Activated T-cell treated with anti-CD3 and anti-CD28 coated beads for 24 hours (primary cell): ENCODE measurements at places on chromosomes 3 and 15.

GRCh38 chr3:194333212-194333980 is 17.7 kb downstream of the CPN2 start:
- DNase-seq, result peak; percentile 85

- DNase-seq, result no peak
These were observed 253.7 kb upstream of the THBS1 start for GRCh38 chr15:39327005-39327730.

GRCh38 chr3:54433846-54434245 is 311.5 kb downstream of the CACNA2D3 start:
- DNase-seq, result no peak

GRCh38 chr3:114402838-114403237 is 109.0 kb downstream of the TIGIT start:
- DNase-seq, result no peak

DNA sequence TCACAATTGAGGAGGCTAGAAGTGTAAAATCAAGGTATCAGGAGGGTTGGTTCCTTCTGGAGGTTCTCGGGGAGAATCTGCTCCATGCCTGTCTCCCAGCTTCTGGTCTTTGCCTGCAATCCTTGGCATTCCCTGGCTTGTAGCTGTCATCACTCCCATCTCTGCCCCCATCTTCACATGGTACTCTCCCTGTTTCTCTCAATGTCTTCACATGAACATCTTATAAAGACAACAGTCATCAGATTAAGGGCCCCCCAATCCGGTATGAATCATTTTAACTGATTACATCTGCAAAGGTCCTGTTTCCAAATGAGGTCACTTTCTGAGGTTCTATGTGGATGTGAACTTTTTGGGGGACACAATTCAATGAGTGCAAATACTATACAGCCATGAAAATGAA is 113.0 kb upstream of the GALNT15 start:
- DNase-seq, result no peak

GRCh38 chr3:168051531-168052471 is 43.9 kb downstream of the GOLIM4 start:
- no peak for DNase-seq

GRCh38 chr3:122988508-122988907 is 39.1 kb downstream of the SEMA5B start:
- no peak for DNase-seq

DNA sequence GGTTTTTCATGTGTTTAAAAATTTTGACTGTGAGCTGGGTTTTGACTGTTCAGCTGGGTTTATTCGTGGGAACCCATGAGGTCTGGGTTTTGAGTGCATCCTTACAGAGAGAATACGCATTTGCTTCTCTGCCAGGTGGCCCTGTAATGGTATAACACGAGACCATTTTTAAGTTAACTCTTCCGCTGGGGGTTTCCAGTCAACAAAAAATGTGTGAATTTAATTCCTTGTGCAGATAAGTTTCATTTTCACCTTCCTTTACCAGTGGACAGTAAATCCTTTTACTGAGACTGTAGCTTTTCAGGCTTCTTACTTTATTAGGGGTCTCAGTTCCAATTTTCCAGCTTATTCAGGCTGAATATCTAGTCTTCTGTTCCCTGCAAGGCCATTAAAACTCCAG is 149.6 kb downstream of the OPA1 start:
- DNase-seq, result no peak

- DNase-seq, result no peak
These were observed 14.4 kb upstream of the CSPG4 start for GRCh38 chr15:75727031-75727531.

DNA sequence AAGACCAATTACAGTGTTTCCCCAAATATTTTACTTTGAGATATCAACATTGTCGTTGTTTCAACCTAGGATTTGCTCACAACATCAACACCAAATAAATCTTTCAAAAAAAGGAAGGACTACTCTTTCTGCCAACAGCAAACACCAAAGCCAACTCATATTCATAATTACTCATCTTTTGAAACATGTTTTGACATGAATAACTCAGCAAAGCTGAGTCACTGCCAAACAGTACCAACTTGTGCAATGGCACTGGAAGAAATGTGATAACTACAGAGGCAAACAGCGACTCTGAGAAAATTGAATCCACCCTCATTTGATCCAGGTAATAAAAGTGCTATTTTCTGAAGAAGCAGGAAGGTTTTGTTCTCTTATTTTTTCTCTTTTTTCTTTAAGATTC is 67.2 kb downstream of the PEX5L start:
- DNase-seq, result no peak

DNA sequence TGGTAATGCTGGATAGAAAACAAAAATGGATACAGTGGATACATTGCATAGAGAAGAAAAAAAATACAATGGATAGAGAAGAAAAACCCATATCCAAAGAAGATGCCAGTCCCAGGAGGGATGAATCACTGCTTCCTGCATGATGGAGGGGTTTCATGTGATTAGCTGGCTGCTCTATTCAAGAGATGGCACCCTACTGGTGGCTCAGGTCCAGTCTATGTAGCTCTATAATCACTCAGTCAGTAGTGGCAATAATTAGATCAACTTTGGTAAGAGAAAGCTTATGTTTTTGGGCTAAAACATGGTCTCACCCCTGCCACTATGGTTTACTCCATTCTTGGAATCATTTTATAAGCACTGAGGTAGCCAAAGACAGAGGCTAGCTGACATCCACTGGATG is 33.7 kb upstream of the NOX5 start:
- DNase-seq, result no peak

DNA sequence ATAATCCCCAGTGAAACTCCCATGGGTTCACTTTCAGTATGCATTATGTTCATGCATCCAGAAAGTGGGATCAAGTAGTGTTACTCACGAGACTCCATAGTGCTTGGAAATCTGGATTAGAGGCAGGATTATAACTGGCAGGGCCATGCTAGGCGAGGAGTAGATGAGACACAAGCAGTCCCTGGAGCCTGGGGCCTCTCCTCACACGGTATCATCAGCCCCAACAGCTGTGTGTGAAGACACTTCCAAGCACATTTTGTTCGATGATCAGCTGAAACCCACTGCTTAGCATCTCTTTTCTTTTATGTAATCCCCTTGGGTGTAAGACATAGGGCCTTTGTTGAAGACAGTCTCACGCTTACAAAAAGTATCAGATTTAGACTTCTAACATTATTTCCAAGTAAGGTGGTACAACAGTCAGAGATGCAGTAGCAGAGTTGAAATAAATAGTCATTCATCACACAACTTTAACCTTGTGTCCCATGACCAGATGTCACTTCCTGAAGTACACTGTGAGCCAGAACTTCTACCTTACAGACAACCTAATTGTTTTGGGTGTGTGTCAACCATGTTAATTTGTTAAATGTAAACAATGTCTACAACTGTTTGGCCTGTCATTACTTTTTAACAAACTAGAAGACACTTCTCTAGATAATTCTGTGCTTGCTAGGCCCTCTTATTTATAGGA is 116.9 kb downstream of the GADL1 start:
- no peak for DNase-seq

DNA sequence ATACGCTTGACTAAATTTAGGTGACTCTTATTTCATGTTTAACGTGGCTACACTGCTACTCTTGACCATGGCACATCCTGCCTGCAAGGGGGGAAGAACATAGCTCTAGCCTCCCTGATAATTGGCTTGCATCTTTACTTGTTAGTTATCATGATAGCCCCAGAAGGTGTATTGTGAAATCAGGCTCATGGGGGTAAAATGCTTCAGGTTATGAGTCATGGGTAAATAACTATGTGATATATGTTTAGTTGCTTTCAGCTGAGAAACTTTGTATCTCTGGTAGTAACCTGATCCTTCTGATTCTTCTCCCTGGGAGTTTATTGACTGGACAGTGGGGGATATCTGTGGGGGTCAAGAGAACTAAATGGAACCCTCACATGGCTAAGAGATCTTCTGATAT is 660.8 kb upstream of the UBE2E2 start:
- DNase-seq, result no peak

- no peak for DNase-seq
These were observed 49.7 kb downstream of the SQOR start for GRCh38 chr15:45684533-45684932.

GRCh38 chr15:75348034-75348561 is 1.3 kb downstream of the NEIL1 start:
- DNase-seq, result no peak

DNA sequence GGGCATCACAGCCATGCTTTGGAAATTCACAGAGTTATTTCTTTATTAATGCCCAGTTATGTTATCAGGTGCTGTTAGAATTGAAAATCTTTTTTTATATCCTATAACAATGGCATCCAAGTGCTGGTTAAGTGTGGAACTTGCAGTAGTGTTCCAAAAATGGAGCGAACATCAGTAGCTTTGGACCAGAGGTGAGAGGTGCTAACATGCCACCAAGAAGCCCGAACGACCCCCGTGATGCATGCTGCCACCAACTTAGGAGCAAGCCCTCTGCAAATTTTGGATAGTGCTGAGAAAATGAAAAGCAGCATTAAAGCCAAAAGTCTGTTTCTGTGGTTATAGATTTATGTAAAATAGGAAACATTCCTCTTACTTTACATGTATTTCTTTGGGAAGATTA is 24.8 kb downstream of the RBP1 start:
- DNase-seq, result no peak

DNA sequence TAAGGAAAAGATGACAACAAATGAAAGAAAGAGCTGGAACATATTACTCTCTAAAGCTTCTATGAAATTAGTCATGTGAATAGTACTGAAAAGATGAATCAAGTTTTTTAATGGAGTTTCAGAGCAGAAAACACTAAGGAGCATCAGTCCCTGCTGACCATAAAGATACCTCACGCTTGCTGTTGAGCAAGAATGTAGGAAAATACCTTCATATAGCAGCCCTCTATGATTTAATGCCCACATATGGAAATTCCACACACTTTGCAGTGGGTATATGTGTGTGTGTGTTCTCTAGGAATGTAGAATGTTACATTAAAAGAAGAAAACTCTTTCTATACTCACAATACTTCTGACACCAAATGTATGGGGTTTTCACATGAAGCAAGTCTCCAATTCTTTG is 355.0 kb downstream of the ERC2 start:
- DNase-seq, result no peak

DNA sequence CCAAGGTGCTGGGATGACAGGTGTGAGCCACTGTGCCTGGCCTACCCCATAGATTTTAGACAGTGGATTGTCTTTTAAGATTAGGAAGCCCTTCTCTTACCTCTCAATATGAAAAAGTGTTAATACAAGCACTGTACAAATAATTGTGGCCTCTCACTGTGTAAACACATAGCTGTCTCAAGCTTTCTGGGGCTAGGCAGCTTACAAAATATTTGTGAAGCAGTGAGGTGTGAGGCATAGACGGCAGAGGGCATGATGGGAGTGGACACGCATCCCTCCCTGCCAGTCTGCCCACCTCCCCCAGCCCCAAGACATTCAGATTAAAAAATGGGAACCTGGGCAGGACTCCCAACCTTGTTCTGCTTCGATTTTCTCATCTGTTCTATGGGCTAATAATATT is 34.6 kb downstream of the SQOR start:
- no peak for DNase-seq

DNA sequence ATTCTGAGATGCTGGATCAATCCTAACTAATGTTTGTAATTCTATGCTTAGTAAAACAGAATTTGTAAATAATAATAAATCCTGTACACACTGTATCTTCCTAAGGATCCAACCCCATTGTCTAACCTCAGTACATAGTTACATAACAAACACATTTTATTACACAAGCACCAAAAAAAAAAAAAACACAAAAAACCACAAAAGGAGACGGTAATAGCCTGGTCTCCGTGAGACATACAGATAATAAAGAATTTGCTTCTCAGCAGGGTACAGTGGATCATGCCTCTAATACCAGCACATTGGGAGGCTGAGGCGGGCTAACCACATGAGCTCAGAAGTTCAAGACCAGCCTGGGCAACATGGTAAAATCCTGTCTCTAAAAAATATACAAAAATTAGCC is 558.7 kb downstream of the MAGI1 start:
- no peak for DNase-seq

DNA sequence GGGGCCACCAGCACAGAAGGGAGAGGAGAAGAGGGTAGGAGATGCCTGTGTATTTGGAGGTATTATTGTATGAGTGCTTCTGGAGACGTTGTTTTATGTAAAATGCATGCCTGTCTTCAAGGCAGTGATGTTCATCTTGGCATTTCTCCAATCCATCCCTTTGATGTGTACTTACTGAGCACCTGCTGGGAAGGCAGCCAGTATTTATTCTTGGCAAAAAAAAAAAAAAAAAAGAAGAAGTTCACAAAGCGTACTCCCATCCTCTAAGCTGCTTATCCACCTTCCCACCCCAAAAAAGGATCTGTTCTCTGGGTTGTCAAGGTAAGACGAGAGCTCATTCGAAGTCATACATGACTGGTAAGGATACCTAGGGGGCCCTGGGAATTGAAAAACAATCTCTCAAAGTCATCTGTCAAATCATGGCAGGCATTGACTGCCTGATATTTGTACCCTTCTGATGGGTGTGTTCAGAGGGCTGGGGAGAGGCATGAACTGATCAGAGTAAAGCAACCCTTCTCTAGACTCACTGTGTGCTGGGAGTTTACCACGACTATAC is 30.0 kb upstream of the SLC6A1 start:
- DNase-seq, result no peak

DNA sequence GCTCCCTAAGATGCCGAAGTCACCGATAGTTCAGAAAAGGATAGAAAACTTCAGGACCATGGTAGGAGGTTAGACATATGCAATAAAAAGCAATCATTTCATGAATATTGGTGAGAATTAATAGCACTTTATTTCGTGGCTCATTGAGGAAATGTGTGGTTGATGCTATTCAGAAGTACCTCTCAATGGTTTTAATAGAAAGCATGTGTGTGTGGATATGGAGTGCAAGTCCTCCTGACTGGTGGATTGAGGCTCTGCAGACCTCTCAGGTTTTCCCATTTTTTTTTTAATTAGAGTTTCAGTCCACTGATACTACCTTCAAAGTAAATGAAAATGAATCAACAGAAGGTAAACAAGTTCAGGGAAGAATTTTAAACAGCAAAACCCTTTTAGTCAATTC is 384.3 kb upstream of the RARB start:
- DNase-seq, result no peak

DNA sequence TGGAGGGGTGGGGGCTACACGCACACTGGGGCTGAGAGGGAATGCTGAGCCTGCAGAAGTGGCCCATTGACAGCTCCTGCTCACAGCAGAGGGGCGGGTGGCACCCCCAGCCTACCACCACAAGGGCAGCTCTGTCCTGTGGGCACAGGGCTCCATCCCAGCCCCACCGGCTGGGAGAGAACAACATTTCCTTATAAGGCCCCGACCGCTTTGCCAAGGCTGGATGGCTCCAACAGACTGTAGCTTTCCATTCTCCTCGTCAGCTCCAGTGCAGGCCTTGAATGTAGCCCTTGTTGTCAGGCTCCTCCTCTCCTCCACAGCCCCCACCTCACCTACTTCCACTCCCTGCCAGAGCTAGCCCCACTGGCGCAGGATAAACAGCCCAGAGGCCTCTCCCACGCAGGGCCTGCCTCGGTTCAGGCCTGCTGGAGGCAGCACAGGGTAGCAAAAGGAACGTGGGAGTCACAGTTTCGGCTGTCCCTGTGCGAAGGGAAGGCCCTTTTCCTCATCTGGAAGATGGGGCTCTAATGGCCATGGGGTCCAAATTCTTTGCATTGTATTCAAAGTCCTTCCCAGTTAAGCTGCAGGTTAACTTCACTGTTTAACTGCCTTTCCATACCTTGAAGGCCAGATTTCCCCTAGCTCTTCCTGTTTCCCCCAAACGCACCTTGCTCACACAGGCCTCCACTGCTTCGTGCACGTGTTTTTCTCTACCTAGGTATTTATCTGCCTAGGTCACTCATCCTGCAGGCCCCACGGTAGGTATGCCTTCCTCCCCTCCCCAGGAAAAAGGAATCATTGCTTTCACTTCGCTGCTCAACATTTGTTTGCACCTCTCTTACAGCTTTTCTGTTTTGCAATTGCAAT is 101.6 kb upstream of the LPP start:
- no peak for DNase-seq
